NCI-H2029 (cell line): ENCODE measurements at places on chromosomes 4 and X.

- no peak for DNase-seq
Observed at GRCh38 chrX:13654116-13654515, 1.2 kb downstream of the TCEANC start.

GRCh38 chr4:1061760-1062159 lies 50.3 kb downstream of the FGFRL1 start:
- DNase-seq: no peak

GRCh38 chr4:172141025-172141424 lies 327.8 kb downstream of the GALNTL6 start:
- no peak for DNase-seq

DNA sequence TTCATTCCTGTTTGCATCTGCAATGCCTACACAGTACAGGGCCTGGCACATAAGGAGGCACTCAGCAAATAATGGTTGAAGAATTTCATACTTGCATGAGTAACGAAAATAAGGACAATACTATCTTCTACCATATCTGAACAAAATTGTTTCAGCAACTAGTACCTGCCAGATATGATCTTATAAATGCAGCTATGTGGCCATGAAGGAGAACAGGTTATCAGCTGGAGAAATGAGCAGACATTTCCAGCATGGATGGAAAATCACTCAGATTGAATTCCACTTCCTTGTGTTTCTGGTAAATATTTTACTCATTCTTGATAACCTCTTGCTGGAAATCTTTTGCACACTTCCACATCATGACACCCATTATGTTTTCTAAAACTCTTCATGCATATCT lies 204.0 kb downstream of the ADAMTS3 start:
- no peak for DNase-seq

- no peak for DNase-seq
Observed at GRCh38 chrX:9317176-9317575, 147.7 kb upstream of the TBL1X start.

DNA sequence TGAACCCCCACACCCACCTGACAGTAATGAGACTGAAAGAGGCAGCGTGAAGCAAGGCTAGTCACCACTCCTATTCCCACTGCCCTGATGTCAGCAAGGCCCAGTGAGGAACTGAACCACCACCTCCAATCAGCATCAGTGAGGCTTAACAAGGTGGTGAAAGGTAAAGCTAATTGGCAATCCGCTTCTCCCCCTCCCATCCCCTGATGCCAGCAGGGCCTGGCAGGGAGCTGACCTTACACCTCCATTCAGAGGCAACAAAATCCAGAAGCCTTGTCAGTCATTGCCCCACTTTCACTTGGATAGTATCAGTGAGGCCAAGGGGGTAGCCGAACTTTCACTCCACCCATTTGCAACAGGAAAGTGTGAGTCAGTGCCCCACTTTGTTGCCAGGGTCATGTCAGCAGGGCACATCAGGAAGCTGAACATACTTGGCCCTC lies 60.8 kb downstream of the AWAT2 start:
- no peak for DNase-seq

DNA sequence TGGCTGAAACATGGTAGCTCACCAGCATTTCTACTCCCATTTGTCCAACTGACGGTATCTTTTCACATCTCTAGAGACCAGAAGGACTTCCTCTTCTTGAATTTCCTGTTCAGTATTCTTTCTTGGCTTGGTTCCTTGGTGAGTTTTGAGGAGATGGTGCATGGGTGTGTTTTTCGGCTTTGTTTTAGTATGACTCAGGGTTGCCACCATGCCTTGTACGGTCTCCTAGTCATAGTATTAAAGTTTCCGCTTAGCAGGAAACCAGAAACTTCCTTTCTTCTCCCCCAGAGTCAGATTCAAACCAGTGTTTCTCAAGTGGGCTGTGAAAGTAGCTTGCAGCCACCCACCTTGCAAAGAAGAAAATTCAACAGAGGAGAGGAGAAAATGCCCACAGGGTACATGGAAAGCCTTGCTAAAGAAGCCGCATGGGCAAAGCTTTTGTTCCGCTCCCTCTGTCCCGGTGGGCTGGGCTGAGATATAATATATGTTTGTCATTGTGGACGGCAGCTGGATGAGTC lies 5.7 kb downstream of the CD99 start:
- DNase-seq: no peak

- DNase-seq: no peak
Observed at GRCh38 chr4:185384930-185385331, 10.8 kb downstream of the LRP2BP start.
